ENCODE measurements at places on chromosomes 7 and 10.

DNA sequence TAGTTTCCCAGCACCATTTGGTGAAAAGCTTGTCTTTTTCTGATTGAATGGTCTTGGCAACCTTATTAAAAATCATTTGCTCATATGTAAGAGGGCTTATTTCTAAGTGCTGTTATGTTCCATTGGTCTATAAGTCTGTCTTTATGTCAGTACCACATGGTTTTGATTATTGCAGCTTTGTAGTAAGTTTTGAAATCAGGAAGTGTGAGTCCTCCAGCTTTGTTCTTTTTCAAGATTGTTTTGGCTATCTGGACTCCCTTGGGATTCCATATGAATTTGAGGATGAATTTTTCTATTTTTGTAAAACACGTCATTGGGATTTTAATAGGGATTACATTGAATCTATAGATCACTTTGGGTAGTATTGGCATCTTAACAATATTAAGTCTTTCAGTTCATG is 5.4 kb downstream of the KIF11 start:
- DNase-seq: no peak

- no peak for DNase-seq
These were observed 130.9 kb downstream of the GNAT3 start for GRCh38 chr7:80380957-80381356.

GRCh38 chr10:129877773-129878371 is 86.2 kb downstream of the EBF3 start:
- no peak for DNase-seq

DNA sequence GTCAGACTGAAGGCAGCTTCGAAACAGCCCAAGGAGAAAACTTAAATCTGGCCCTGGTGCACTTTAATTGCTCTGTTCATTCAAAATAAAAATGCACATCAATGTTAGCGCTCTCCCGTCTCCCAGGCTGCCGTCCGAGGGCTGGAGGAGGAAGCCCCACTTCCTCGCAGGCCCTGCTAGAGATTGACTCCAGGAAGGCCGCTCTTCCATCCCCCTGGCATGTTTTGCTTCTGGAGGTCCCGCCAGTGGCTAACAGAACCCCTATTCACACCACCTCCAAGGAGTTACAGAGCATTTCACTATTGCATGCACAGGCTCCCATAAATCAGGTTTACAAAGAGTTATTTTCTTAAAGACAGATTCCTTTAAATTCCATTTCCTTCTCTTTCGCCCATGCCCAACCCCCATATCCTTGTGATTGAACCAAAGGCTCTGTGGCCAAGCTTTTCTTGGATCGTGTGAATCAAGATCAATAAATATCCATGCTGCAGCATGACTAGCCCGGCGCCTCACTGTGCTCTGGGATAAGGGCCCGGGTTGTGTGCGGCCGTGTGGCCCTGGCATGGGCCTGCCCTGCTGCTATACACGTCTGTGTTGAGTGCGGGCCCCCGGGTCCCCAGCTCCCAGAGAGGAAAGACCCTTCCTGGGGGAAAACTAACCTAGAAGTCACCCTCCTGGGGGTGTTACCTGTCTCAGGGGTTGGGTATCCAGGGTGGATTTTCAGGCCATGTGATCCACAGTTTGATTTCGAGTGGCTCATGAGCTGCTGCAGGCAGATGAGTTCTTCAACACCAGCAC is 118.7 kb upstream of the GDF10 start:
- DNase-seq: no peak

DNA sequence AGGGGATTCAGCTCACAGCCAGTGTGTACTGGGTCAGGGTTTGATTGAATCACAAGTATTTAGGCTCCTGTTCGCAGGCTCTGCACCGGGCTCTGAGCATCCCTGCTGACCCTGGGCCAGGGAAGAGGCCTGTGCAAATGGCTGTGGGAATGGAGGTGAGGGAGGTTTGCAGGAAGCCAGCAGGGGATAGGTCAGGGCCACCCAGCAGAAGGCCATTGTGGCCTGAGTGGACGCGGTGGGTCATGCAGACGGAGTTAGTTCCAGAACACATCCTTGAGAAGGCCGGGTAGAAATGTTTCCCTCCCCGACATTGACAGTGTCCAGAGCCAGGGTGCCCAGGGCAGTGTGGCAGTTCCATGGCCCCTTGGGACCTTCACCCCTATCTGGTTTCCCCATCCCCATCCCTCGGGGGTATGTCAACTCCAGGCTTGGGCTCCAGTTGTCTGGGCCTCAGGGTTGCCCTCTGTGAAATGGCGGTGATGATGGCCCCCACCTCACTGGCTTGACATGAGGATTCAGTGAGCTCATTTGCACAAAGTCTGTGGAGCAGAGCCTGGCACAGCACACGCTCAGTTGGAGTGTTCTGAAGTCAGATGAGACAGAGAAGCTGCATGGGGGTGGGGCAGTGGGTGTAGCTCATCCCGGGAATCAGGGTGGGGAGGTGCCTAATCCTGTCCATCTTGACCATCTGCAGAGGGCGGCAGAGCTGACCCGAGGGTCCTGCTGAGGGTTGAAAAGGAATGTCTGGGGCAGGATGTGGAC is 107.6 kb downstream of the ADCY1 start:
- DNase-seq: no peak

DNA sequence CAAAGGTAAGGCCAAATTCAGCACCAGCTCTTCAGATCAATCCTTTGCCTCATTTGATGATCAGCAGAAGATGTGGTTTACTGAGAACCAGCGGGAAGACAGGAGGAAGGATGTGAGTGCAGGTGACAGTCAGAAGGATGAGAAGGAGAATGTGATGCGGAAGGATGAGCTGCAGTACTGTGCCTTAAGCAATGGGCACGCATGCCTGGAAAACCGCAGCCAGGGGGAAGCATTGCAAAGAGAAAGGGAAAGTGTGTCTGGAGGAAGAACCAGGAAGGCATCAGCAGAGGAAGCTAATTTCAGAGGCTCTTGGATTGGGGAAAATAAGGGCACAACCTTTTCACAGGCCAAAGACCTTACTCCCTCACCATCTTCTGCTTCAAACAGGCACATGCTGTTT is 25.7 kb downstream of the C10orf71 start:
- DNase-seq: no peak

- no peak for DNase-seq
These were observed 21.9 kb upstream of the CREB3L2 start for GRCh38 chr7:138023618-138024342.

DNA sequence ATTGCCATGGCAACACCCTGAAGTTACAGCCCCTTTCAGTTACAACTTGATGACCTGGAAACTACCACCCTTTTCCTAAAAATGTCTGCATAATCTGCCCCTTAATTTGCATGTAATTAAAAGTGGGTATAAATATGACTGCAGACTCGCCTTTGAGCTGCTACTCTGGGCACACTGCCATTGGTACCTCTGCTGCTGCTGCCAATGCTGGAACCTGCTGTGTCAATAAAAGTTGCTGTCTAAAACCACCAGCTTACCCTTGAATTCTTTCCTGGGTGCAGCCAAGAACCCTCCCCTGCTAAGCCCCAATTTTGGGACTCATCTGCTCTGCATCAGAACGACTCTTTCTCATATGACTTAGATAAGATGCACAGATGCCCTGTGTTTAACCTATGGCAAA is 10.2 kb upstream of the FRA10AC1 start:
- DNase-seq: no peak

- DNase-seq: peak; percentile 71
These were observed 739 bp upstream of the MEST start for GRCh38 chr7:130490888-130491804.

GRCh38 chr7:33310546-33310945 is 181.2 kb downstream of the BBS9 start:
- no peak for DNase-seq

DNA sequence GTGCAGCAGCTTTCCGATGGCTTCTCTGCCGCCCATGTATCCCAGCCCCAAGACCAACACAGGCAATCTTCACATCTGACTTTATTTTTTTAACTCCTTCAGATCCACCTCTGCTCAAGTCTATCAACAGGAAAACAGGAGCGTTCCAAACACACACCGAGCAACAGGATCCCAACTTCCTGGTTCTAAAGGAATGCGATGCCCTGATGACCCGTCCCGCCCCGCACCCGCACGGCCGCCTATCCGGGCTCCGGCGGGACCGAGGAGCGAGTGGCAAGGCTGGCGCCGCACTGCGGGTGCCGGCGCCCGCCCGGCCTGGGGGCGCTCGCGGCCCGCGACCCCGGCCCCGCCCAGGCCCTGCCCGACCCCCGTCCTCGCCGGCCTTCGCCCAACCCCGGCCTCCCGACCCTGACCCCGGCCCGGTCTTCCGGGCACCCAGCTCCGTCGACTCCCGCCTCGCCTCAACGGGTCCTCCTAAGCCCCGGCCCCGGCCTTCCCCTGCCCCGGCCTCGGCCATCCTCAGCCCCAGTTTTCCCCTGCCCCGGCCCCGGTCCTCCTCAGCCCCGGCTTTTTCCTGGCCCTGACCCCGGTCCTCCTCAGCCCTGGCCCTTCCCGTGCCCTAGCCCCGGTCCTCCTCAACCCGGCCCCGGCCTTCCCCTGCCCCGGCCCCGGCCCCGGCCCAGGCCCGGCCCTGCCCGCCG is 730 bp downstream of the LARP4B start:
- DNase-seq: peak; percentile 65

- no peak for DNase-seq
These were observed 2.8 kb downstream of the RSBN1L start for GRCh38 chr7:77699056-77699455.

DNA sequence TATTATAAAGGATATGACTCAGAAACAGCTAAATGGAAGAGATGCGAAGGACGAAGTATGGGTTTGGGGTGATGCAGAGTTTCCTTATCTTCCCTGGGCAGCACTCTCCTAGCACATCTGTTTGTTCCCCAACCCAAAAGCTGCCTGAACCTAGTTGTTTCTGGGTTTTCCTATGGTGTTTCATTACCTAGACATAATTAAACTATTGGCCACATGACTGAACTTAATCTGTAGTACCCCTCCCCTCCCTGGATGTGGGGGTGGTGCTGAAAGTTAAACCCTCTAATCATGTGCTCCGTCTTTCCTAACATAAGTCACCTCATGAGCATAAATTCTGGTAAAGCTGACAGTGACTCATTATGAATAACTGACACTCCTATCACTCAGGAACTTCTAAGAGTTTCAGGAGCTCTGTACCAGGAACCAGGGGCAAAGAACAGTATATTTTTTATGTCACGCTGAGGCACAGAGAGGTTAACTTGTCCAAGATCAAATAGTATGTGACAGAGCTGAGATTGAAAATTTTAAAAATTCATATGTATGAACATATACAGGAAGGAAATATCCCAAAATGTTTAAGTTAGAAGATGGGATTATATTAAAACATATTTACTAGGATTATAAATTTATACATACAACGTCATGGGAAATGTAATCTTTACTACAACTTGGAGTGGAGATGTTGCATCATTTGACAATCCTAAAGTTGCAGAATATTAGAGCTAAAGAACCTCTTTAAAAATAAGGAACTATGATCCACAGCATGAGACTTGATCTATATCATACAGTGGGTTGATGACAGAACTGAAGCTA is 4.8 kb downstream of the STRIP2 start:
- DNase-seq: peak; percentile 49

- no peak for DNase-seq
These were observed 51.1 kb upstream of the OPN4 start for GRCh38 chr10:86603256-86603655.

DNA sequence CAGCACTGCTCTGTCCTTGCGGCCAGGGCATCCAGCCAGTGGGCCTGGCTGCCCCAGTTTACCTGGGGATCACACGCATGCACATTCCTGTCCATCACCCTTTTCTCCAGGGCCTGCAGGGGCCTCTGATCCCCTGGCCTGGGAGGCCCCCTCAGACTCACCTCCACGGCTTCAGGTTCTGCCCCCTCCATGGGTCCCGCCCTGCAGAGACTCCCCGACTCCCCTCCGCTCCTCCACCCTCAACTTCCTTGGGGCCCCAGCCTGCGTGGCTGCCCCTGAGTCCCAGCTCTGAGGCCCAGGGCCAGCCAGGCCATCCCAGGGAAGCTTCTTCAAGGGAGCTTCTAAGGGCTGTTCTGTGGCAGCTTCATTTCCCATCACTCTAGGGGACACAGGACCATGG is 324.1 kb downstream of the TCERG1L start:
- no peak for DNase-seq

DNA sequence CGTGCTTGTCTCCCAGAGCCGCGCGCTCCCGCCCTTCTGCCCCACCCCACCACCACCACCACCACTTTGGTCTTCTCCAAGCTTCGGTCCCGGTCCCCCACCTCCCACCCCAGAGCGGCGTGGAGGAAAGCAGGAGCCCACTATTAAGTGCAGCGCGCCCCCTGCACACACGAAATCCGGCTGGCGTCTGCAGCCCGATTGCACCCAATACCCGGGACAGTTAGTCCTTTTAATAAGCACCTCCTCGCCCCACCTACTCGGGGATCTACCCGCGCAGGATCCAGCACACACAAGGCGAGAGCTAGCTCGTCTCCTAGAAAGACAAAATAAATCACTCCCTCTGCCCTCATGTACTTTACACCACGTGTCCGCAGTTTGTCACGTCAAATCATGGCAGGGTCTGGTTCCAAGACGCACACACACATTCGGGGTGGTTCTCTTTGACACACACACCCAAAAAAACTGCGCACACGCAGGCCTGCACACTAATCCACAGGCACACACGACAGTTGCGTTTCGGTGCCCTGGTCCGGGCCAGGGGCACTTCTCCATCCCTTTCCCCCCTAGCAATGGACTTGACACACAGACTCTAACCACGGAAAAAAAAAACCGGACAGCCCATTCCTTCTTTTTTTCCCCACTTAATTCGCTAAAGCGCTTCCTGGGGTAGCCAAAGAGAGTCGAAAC is 1.6 kb downstream of the SFMBT2 start:
- DNase-seq: no peak

GRCh38 chr10:3783316-3783681 is 1.7 kb downstream of the KLF6 start:
- DNase-seq: peak; percentile 55

DNA sequence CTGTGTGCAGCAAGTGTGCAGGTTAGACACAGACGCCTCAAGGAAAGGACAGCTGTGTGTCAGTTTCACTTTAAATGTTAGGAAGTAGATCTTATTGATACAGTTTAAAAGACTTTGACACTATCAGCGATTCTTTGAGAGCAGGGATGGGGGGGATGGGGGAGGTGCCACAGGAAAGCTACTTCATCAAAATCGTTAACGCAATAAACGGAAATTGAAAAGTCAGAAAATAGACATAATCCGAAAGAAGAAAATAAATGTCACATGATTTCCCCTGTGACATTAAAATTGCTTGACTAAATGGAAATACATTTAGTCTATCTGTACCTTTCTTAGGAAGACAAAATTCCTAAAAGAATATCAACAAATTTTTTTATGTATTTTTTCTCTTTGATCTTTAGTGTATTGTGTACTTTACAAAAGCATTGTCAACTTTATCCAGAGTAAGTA is 476 bp upstream of the ZNF33B start:
- no peak for DNase-seq

Data from AG08396 (cell line).